A172 (cell line): ENCODE measurements at places on chromosomes 3 and 15. TPM values are rescaled to one million over a fixed set of nuclear protein-coding genes. Genes with fewer than 3 reads are reported as not detected.

DNA sequence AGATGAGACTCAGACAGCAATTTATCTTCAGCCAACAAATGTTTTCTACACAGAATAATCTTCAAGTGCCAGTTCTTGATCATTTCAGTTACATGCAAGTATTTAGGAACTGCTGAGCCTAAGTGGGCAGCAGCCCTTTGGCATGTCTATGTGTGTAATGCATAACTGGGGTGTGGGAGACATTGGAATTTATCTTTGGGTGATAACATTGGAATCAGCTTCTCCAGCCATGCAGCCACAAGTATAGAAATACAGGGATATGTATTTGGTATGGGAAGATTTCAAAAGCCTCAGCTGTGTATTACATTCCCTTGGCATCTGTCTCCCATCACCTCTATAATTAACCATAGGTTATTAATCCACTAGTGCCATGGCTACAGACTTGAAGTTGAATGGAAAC is 63.4 kb upstream of the FOXP1 start:
- DNase-seq, result no peak

The COLQ gene
- not detected in 2 replicates for total RNA-seq

DNA sequence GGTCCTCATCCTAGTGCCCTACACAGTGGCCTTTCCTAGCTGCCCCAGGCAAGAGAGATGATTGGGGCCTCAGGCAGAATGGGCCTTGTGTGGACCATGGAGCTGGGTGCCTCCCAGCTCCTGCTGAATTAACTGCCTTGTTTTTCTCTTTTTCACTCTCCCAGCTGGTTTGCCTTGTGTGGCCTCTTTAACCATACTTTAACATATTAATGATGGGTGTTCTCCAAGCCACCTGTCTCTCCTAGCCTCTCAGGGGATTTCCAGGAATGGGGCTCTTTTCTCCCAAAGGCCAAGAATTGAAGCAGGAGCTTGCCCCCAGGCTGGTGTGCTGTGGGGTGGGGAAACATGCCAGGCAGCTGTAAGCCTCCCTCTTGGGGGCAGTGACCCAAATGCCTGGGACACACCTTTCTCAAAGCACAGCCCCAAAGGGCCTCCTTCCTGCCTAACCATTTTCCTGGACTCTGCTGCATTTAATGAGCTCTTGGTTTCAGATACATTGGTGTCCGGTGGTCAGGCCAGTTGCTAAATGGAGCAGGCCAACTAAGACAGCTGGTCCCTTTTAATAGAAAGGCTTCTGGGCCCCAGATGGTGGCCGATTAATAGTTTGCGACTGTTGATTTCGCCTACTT is 5.6 kb downstream of the ALPK3 start:
- no peak for DNase-seq

GRCh38 chr3:11386465-11387113 is 114.4 kb downstream of the ATG7 start:
- peak; percentile 56 for DNase-seq

The MESP1 gene
- 0.89 and 1.5 TPM in 2 replicates for total RNA-seq

DNA sequence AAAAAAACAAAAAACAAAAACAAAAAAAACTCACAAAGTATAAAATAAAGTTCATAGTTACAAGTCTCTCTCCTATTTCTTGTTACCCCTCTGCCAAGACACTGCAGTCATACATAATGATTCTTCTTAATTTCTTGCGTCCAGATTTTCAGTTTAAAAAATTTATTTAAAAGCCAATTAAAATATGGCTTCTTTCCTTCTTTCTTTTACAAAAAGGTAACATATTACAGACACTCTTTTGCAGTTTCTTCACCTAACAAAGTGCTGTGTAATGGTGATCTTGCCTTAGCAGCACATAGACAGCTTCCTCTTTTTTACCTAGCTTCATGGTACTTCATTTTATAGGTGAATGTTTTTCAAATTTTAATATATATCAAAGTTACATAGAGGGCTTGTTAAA is 136.1 kb upstream of the SGO1 start:
- DNase-seq, result no peak

- DNase-seq, result no peak
Observed at GRCh38 chr15:93070132-93070531, 18.9 kb downstream of the RGMA start.

GRCh38 chr3:124026516-124026915 is 34.6 kb upstream of the ROPN1 start:
- DNase-seq, result no peak

DNA sequence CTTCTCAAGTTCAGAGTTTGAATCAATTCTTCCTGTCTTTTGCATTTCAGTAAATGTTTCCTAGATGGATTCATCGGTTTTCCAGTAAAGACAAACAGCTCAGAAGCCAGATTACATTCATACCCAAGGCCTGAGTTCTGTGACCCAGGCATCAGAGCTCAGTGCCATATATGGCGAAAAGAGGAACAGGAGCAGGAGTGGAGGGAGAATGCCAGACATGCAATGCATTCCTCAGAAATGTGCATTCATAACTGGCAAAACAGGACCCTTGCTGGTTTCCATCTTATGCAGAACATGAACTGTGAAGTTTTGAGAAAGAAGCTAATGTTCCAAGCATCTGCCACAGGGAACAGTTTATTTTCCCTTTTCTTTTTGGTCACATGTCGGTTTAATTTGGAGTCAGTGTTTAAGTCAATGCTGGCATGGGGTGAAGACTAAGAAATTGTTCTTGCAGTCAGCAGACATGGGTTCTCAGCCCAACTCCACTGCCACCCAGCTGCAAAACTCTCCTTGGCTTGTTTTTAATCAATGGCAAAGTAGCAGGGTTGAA is 116.5 kb downstream of the LPP start:
- peak; percentile 84 for DNase-seq

The PLSCR5 gene
- total RNA-seq, result not detected in 2 replicates

The FOXB1 gene
- total RNA-seq, result not detected in 2 replicates

DNA sequence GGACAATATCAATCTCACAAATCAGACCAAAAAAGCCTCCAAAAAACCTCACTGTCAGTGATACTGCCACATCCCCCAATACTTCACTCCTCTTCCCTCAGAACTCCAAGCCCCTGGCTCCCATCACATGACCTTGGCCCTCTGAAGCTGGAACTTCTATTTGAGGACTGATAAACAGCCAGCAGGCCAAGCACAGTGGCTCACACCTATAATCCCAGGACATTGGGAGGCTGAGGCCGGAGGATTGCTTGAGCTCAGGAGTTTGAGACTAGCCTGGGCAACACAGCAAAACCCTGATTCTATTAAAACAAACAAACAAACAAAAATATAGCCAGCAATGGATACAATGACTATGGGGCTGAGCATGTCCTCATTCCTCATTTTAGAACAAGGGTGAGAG is 55.2 kb downstream of the MAP4 start:
- no peak for DNase-seq

DNA sequence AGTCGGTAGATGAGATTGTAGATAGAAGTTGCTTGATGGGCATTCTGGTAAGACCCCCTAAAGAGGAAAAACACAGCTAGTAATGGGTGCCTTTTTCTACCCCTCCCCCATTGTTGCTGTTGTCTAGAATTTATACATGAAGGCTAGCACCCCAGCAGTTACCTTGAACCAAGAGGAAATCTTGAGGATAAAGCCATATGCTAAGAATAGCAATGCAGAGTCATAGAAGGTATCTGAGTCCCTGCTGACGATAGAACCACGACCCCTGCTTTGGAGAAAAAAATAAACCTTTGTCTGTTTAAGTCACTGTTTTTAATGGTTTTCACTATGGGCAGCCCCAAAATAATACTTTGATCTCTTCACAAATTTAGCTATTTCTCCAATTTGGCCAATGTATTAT is 162.6 kb downstream of the THRB start:
- DNase-seq, result no peak

GRCh38 chr3:183481582-183481981 is 53.2 kb upstream of the MCF2L2 start:
- DNase-seq, result peak; percentile 28

The SLC9C1 gene
- total RNA-seq, result not detected in 2 replicates

The RNU5B-1 gene
- not detected in 2 replicates for total RNA-seq

DNA sequence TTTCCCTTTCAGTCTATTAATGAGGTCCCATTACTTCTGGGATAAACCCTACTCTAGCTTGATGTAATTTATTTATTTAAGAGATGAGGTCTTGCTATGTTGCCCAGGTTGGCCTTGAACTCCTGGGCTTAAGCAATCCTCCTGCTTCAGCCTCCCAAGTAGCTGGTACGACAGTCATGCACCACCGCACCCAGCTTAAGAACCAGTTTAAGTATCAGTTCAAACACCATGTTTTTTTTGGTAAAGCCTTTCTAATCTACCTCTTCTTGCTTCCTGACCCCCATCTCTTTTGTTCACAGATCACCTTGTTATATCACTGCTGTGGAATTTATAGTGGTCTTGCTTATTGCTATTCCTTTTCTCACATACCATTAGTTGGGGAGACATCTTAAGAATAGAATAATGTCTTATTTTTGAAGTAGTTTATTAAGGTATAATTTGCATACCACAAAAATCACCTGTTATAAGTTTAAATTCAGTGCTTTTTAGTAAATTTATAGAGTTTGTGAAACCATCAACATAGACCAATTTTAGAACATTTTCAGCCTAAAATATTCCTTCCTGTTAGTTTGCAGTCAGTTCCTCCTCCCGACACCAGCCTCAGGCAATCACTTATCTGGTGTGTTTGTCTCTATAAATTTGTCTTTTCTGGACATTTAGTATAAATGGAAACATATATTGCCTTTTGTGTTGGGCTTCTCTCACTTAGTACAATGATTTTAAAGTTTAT is 257.9 kb downstream of the PDCD6IP start:
- DNase-seq, result no peak

The RBP2 gene
- not detected in 2 replicates for total RNA-seq

The AHSG gene
- not detected in 2 replicates for total RNA-seq

The ACP3 gene
- total RNA-seq, result not detected in 2 replicates

The IGSF11 gene
- not detected in 2 replicates for total RNA-seq

GRCh38 chr3:62982795-62983455 is 107.7 kb upstream of the CADPS start:
- DNase-seq, result no peak

The ACSBG1 gene
- total RNA-seq, result not detected in 2 replicates

DNA sequence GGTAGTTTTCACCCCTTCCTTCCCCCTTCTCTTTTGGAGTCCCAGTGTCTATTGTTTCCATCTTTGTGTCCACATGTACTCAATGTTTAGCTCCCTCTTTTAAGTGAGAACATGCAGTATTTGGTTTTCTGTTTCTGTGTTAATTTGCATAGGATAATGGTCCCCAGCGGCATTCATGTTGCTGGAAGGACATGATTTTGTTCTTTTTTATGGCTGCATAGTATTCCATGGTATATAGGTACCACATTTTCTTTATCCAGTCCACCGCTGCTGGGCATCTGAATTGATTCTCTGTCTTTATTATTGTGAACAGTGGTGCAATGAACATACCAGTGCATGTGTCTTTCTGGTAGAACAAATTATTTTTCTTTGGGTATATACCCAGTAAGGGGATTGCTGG is 7.7 kb upstream of the HDGFL3 start:
- no peak for DNase-seq

GRCh38 chr3:190173426-190173825 is 52.7 kb upstream of the P3H2 start:
- DNase-seq, result no peak

The VGLL3 gene
- total RNA-seq, result not detected in 2 replicates

DNA sequence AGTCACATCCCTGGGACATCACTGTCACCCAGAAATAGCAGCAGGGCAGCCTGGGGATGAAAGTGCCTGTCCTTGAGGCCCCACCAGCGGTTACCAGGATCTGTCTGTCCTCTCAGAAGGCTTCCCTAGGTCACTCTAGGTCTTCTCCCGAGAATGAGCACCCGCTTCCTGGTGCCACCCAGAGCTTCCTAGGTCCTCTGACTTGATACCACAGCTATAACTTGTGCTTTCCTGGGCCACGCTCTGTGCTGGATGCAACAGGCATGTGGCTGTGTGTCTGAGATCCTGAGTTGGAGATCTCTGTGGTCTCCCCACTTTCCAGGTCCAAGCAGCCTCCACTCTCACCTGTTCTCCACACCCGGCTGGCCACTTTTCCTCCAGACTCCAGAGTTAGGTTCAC is 25.8 kb downstream of the ARNT2 start:
- no peak for DNase-seq

DNA sequence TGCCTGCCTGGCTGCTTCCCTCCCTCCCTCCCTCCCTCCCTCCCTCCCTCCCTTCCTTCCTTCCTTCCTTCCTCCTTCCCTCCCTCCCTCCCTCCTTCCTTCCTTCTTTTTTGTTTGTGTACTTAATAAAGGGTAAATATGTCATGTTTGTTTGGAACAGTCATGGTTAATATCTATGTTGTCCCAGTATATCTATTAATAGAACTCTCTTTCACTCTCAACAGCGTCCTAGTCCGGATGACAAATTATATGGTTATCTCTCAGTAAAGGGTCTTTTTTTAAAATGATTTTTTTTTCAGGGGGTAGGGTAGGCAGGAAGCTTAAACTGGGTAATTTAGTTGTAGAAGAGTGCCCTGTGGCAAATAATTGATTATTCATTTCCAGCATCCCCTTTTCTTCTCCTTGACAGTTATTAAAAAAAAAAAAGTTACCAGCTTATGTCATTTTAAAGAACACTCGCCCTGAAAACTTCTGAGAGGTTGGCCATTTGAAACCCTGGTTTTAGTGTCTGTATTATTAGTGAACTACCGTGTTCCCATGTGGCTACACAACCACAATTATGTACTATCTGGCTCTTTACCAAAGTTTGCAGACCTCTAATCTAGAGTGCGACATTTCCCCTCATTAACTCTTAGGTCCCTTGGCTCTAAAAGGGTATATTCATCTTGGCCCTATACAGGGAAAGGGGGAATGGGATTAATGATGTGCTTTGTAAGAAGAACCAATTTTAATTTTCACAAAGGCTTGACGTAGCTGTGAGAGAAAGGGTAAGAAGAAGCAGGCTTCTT is 13.7 kb downstream of the TAGLN3 start:
- no peak for DNase-seq

The PGBD4 gene
- 1.3 and 1.6 TPM in 2 replicates for total RNA-seq

DNA sequence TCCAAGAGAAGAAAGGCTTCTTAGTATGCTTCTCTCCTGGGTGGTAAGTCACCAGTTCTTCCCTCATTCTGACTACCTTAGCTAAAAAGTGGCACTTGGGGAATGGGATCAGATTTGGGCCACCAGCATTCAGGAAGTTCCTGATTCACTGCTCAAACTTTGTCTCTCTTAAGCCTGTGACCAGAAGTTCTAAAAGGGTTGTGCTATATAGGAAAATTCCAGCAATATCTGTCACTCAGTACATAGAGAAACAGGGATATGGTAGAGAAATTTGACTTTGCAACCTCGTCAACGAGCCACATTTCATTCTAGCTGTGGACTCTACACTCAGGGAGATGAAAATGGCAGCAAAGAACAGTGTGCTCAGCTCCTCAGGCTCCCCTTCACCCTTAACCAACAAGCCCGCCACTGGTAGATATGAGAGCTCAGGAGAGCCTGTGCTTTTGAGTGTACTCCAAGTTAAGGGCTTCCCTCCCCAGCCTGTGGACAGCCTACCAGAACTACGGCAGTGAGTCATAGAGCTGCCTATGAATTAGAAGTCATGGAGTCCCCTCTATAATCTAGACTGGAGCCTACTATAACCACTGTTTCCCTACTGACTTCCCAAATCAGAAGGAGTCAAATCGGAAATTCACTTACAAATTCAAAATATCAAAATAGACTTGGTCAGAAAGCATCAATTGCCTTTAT is 52.6 kb upstream of the MYO5C start:
- DNase-seq, result peak; percentile 8
